GM23338 (cell line): ENCODE measurements at places on chromosomes 16 and 17.
A peak's percentile ranks its signal among the peaks of the same experiment; 100 is the strongest.

- DNase-seq, result peak; percentile 49
Measured at GRCh38 chr17:40646791-40647623, 611 bp downstream of the SMARCE1 start.

- no peak for DNase-seq
Measured at GRCh38 chr16:75131081-75131480, 14.5 kb upstream of the LDHD start.

DNA sequence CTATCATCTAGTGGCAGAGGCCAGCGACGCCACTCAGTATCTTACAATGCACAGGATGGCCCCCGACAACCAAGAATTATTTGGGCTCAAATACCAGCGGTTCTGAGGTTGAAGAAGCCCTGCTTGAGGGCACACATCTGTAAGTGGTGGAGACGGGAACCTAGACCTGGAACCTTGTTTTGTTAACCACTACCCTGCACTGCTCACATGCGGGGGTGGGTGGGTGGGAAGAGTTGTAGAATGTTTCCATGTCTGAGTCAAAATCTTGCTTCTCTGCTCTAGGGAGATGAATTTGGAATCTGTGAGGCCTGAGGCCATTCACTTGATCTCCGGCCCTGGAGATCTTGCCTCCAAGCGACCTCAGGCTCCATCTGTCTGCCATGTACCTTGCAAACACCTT is 44.1 kb downstream of the ABCC1 start:
- no peak for DNase-seq

- peak; percentile 90 for DNase-seq
Measured at GRCh38 chr17:40035162-40035559, 19.0 kb downstream of the MED24 start.
